Hematopoietic multipotent progenitor cell (in vitro differentiated cells): ENCODE measurements at places on chromosomes 7 and 10. TPM values are rescaled to one million over a fixed set of nuclear protein-coding genes. Genes with fewer than 3 reads are reported as not detected.

DNA sequence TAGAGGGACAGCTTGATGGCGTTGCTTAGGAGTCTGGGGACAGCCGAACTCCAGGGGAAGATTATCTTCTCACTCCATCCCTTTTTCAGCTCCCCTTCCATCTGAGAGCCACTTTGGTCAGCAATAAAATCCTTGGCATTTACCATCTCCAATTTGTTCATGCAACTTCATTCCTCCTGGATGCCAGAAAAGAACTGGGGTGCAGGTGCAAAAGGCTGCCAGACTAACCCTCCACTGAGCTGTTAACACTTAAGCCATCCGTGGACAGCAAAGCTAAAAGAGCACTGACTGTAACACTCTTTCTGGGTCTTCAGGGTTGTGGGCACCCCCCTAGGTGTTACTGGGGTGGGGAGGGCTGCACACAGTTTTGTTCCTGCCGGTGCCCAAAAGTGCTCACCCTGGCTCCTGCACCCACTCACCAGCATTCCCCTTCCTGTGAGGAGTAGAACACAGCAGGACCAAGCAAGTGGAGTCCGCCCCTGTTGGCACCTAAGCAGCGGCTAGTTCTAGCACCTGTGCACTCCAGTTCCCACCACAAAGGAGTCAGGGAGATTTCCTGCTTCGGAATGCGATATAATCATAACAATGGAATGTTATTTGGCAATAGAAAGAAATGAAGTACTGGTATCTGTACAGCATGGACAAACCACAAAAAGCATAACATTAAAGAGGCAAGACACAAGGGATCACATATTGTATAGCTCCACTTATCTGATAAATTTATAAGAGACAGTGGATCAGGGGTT, 95.1 kb downstream of the NPY start:
- DNase-seq: no peak

- DNase-seq: no peak
These were observed 172.2 kb upstream of the FERD3L start for GRCh38 chr7:19317461-19317860.

GRCh38 chr10:6561552-6561951, 18.5 kb downstream of the PRKCQ start:
- DNase-seq: no peak

DNA sequence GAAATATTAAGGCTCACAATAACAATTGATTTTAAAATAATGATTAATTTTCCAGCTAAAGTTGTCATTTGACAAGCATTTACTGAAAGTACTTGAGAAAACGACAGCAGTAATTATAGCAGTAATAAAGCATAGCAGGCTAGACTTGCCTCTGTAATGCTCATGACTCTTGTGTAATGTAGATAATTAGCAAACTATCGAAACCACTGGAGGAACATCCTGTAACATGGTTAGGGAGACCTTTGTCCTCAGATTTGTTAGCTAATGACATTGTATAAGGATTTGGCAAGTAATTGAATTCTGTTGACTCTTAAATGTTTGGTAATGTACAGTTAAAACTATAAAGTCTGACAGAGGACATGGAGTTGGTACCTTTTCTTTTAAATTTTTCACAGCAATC, 24.8 kb downstream of the ARL4A start:
- DNase-seq: no peak

DNA sequence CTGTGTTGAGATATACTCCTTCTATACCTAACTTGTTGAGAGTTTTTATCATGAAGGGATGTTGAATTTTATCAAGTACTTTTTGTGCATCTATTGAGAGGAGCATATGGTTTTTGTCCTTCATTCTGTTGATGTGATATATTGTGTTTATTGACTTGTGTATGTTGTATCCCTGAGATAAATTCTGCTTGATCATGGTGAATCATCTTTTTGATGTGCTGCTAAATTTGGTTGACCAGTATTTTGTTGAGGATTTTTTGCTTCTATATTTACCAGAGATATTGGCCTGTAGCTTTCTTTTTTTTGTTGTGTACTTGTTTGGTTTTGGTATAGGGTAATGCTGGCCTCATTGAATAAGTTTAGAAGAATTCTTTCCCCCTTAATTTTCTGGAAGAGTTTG, 32.4 kb downstream of the NEURL1 start:
- DNase-seq: no peak

Gene WNT2
- total RNA-seq: not detected

Gene CACNA2D1
- under 0.01 TPM for total RNA-seq

Gene DYNC1I1
- 0.54 TPM for total RNA-seq

DNA sequence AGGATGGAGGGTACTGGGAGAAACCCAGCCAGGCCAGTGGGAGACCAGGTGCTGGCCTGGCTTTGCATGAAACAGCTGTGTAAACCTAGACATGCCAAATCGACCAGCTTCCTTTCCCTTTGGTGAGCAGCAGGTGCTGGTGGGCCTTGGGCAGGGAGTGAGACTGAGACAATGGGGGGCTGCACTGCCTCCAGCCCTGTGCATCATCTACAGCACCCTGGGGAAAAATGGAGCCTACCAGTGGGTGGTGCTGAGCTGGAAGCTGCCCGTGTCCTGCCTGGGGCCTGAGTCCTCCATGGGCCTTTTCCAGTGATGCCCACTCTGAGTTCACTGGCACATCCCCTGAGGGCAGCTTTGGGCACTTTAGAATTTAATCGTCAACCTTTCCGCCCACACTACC, 19.2 kb upstream of the DDC start:
- DNase-seq: no peak

Gene PURB
- 14.0 TPM for total RNA-seq

- DNase-seq: no peak
These were observed 404.1 kb downstream of the KCNMA1 start for GRCh38 chr10:77233466-77233865.

DNA sequence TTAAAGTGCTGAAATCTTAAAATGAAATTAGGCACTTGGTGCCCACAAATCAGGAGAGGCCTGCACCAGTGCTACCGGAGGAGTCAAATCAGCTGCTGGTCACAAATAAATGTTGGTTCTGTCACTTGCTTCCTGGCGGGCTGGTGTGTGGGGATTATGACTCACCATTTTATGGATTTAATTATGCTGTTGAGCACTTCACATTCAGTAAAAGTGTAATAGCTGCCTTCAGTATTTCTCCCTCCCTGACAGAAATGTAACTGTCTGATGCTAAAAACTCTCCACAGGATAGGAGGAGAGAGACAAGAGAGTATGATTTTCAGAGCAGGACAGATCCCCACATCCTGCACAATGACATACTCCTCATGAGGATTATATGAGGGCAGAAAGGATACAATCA, 186.0 kb downstream of the JAZF1 start:
- peak; percentile 70 for DNase-seq

DNA sequence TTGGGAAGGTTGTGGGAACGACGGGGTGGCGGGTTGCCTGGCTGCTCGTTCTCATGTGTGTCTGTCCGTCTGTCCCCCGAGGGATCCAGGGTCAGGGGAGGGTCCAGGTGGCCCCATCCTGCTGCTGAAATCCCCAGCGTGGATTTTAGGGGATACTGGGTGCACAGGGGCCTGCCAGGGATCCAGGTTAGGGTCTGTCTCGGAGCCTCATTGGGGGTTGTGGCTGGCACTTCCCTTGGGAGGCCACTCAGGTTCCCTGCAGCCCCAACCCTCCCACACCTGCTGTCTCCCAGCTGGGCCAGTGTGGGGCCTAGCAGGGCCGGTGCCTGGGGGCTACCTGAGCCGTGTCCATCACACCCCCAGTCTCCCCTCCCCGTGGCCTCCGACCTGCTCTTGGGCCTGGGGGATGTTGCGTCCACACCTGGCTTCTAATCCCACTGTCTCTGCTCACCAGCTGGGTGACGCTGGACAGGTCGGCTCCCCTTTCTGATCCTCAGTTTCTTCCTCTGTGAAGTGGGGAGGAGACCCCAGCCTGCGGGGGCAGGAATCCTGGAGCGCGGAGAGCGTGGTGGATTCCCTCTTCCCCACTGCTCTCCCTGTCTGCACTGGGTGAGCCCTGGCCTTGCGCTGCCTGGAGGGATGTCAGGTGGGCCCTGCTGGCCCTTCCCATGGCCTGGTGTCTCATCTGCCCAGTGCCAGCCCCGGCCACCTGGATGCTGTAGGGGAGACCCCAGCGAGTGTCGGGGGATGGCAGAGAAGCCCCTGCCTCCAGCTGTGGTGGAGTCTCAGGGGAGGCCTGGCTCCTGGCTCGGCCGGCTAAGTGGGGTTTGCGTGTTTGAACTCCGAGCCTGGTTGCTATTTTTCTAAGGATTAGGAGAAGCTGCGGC, 81.6 kb downstream of the UNCX start:
- DNase-seq: no peak

GRCh38 chr7:42947521-42947920, 15.3 kb downstream of the MRPL32 start:
- DNase-seq: no peak

Gene JAKMIP3
- total RNA-seq: under 0.01 TPM

GRCh38 chr7:133742709-133743538, 384.2 kb upstream of the LRGUK start:
- DNase-seq: no peak

DNA sequence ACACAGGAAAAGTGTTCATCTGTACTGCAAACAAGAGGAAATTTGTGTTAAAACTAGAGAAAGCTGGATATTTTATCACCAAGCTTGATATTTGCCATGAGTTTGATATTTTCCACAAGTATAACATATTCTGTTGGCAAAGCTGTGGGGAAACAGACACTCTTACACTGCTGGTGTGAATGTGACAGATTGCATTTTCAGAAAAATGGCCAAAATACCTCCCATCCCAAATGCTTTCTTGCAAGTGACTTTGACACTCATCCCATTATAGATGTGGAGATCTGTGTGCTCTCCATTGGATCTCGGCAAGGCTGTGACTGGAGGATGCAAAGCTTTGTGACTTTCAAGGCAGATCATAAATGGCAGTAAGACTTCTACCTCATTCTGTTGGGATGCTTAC, 30.5 kb downstream of the ZNF713 start:
- DNase-seq: no peak

DNA sequence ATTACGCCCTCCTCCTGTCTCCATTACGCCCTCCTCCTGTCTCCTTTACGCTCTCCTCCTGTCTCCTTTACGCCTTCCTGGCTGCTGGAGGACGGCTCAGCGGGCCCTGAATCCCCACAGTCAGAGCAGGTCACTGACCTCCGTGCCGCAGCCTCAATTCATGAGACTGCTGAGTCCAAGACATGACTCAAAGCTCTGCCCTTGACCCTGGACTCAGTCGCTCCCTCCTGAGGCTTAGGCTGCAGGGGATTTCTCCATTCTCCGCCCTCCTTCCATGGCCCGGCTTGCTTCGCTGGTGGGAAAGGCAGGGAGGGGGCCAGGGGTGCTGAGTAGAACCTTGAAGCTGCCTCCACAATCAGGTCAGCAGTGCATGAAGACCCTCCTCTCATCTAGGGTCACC, 21.0 kb upstream of the FOXL3 start:
- DNase-seq: no peak

Gene TEX36
- not detected for total RNA-seq

GRCh38 chr10:24784923-24785322, 61.2 kb upstream of the ARHGAP21 start:
- DNase-seq: no peak

- no peak for DNase-seq
These were observed 117.1 kb upstream of the DPP6 start for GRCh38 chr7:153935095-153935494.

DNA sequence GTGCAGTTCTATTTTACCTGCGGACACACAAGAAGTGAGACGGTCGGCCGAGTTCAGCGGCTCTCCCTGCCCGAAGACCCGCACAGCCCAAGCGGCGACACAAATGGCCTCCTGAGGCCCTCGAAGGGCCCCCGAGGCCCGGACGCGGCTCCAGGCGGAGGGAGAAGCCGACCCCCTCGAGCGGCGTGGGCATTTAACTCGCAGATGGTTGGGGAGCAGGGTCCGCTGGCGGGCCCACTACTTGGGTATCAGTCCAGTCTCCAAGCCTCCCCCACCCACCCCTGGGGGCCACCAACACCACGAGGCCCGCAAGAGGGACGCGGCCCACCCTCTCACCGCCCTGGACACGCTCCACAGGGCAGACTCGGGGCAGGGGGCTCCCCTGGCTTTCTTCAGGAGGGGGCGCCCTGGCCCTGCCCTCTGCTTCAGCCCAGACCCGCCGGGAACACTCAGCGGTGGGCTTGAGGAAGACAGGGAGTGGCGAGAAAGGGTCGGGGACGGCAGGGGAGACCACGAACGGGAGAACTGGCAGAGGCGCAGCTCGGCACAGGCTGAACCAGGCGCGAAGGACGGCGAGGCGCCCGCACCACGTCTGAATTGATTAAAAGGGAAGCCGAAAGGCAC, 1.7 kb downstream of the IGF2BP3 start:
- peak; percentile 18 for DNase-seq

GRCh38 chr10:128211953-128212727, 85.9 kb upstream of the MKI67 start:
- DNase-seq: peak; percentile 87

GRCh38 chr7:32892521-32893206, 1.1 kb upstream of the KBTBD2 start:
- DNase-seq: peak; percentile 80

DNA sequence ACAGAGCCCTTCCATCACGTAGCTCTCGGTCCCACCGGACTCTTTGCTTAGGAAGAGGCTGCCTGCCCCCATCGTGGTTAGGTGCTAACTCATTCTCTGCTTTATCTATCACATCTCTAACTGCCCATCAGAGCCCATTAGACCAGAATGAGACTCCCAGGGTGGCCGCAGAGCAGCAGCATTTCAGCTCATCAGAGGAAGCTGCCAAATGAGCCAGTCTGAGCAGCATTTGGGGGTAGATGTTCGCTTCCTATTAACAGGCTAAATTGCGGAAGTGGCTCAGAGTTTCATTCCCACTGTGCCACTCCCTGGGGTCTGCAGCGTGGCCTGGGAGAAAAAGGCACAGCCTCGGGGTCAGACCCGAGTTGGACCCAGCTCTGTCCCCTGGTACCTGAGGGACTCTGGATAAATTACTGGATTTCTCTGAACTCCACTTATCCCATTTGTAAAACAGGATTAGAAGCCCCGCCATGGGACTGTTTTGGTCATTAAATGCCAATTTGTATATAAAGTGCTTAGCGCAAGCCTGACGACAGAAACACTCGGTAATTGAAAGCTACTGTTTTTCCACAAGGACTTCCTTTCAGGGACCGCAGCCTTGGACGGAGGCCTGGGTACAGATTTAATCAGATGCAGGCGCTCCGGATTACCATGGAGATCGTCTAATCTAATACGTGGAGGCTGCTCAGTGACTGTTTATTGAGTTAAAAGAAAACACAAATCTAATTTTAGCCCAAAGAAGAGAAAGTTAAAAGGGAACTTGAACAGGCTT, 73.8 kb upstream of the PRLHR start:
- DNase-seq: no peak

- DNase-seq: no peak
These were observed 42.1 kb downstream of the ARHGAP21 start for GRCh38 chr10:24681572-24682088.

GRCh38 chr7:129665013-129665401, 53.5 kb downstream of the NRF1 start:
- DNase-seq: no peak

GRCh38 chr10:117275121-117275520, 34.2 kb downstream of the SLC18A2 start:
- DNase-seq: no peak

Gene FXYD4
- not detected for total RNA-seq
